ENCODE measurements at places on chromosomes 5 and 9.

- DNase-seq, result no peak
Observed at GRCh38 chr5:112396430-112396829, 22.6 kb downstream of the EPB41L4A start.

DNA sequence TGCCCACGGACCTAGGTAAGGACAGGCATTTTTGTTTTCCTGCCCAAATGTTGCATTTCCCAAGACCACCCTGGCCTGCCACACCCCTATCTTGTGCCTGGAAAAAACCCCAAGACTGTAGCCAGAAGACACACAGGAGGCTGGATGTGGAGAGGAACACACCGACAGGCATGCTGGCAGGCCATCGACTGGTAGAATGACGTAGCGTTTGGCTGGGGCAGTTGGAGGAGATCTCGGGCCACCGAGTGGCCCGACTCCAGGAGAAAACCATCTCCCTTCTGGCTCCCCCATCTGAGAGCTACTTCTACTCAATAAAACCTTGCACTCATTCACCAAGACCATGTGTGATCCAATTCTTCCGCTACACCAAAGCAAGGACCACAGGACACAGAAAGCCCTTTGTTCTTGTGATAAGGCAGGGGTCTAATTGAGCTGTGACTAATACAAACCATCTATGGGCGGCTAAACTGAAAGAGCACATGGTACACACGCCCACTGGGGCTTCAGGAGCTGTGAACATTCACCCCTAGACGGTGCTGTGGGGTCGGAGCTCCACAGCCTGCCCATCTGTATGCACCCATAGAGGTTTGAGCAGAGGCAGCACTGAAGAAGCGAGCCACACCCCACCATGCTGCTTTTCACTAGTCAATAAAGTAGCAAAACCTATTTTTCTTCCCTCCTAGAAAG is 38.9 kb upstream of the N4BP3 start:
- no peak for DNase-seq

DNA sequence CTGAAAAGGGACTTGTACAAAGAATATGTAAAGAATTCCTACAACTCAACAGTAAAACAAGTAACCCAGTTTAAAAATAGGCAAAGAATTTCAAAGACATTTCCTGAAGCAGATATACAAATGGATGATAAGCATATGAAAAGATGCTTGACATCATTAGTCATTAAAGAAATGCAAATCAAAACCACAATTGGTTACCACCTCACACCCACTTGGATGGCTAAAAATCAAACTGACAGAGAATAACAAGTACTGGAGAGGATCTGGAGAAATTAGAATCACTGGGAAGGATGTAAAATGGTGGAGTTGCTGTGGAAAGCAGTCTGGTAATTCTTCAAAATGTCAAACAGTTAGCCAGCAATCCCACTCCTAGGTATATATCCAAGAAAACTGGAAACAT is 12.5 kb upstream of the FOXE1 start:
- no peak for DNase-seq

DNA sequence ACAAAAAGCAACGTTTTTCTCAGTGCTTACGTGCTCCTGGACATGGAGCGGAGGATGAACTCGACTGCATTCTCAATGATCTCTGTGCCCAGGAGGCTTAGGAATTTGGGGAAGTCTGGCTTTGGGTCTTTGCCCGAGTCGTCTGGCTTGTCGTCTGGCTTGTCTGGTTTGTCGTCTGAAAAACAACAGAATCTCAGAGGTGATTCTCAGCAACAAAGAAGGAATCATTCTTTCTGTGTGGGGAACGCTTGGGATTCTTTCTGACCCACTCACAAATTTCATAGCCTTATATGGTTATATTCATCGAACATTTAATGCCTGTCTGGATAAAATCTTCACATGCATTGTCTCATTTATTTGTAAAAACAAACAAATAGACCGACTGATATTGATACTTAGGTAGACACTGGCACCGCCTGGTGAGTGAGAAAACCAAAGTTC is 4.7 kb downstream of the C5orf46 start:
- no peak for DNase-seq

DNA sequence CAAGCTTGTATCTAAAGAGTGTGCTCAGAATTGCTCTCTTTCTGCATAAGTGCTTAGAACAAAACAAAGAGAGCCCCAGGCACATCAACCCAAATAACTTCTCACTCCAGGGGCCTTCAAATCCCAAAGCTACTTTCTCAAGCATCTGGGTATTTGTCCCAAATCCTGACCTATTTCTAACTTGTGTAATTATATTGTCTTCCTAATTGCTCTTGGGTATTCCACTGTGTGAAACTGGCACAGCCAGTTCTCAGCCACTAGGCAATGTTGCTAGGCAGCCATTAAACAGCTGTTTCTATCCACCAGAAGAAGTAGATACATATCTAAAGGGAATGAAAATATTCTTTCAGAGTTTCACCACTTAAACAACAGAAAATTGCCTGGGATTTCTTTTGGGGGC is 198.8 kb downstream of the PRELID2 start:
- no peak for DNase-seq

- DNase-seq, result no peak
Observed at GRCh38 chr9:69222970-69223369, 48.9 kb downstream of the TJP2 start.

- DNase-seq, result no peak
Observed at GRCh38 chr5:132854301-132854700, 12.0 kb downstream of the GDF9 start.

- DNase-seq, result no peak
Observed at GRCh38 chr9:32385152-32385884, 875 bp downstream of the ACO1 start.

- DNase-seq, result no peak
Observed at GRCh38 chr5:159804121-159804520, 112.2 kb upstream of the ADRA1B start.

DNA sequence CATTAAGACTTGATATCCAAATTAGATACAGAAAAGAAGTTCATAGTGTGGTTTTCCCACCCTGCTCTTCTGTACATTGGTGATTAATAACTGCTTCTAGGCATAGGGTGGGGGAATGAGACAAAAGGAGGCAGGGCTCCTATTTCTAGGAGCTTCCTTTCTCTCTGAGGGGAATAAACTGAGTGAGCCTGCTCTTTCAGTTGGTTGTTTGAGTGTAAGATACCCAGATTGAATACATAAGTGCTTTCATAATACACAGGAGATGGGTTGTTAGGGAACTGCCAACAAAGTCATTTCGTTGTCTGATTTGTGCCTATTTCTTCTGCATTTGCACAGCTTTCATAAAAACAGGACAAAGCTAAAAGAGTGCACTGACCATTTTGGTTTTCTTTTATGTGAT is 48.9 kb upstream of the TTC23L start:
- DNase-seq, result no peak

DNA sequence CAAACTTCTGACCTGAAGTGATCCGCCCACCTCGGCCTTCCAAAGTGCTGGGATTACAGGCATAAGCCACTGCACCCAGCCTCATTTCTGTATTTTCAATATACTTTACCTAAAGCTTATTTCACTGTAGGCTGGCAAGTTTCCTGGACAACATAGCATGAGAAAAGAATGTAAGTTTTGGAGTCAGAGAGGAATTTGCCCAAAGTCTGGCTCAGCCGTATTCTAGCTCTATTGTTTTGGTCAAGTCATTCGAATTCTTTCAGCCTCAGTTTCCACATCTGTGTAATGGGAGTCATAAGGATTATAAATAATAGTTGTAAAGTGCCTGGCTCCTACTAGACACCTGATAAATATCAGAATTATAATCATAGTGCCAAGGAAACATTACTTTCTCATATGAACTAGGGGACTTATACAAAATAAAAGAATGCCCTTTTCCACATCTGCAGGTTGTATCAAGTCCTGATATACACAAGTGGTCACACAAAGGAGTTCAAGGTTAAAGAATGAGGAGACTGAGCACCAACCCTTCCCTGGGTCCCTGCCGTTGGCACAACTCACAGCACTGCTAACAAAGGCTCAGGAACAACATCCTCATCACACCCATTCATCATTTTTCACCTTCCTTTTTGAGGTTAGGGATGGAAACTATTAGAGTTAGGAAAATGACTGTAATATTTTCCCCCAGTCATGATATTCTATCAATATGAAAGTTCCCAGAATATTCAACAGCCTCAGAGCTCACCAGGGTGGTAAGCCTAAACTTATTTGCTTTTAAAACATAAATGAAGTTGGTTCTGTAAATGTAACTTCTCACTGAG is 34.6 kb upstream of the RAI14 start:
- DNase-seq, result no peak

DNA sequence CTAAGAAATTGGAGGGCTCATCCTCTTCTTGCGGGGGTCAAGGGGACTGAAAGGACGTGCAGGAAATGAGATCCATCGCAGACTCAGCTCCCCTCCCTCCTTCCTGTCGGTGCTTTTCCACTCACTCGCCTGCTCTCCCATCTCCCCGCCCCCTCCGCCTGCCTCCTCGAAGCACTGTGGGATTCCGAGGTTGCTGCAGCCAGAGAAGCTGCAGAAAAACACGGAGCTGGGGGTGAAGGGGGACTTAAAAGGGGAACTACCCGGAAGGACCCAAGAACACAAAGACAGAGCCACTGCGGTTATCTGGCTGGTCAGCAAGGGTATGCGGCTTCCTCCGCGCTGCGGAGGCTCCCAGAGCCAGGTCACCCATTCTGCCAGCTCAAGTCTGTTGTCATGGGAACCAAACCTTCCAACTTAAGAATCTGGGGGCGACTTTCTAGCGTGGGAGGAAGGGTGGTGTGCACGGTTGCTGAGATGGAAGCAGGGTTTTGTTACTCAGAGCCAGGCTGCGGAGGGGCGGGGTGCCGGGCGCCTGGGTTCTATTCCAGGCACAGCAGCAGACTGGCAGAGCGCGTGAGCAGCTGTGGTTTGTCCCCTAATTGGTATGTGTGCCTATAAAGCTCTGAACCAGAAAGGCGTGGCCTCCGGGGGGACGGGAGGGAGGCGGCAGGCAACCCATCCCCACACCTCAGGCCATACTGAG is 24.9 kb downstream of the PCDHGC5 start:
- DNase-seq, result peak; percentile 84

DNA sequence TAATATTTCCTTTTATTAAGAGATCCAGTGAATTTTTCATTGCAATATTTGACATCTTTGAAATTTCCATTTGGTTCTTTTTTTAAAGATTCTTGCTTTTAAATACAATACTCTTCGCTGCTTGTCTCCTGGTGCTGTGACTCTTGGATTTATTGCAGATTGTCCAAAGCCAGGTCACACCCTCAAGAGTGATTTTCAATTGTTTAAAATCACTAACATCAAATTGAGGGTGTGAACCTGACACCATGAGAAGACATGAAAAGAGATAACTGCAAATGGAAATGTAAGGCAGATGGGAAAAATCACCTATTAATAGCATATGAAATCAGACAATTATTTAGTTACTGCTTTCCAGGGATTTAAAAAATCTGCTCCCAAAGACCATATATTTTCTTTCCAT is 42.6 kb downstream of the ANXA1 start:
- no peak for DNase-seq

DNA sequence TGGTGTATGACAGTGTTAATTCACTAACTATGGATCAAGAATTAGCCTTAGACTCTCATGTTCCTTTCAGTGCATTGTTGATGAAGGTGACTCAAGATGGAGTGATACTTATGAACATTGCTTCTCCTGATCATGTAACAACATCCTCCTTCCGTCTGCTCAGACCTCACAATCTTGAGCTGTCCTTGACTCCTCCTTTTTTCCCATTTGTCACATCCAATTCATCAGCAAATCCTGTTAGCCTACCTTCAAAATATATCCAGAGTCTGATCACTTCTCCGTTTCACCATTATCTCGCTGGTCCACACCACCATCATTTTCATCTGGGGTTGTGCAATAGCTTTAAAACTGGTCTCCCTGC is 9.2 kb upstream of the SEMA6A start:
- no peak for DNase-seq

DNA sequence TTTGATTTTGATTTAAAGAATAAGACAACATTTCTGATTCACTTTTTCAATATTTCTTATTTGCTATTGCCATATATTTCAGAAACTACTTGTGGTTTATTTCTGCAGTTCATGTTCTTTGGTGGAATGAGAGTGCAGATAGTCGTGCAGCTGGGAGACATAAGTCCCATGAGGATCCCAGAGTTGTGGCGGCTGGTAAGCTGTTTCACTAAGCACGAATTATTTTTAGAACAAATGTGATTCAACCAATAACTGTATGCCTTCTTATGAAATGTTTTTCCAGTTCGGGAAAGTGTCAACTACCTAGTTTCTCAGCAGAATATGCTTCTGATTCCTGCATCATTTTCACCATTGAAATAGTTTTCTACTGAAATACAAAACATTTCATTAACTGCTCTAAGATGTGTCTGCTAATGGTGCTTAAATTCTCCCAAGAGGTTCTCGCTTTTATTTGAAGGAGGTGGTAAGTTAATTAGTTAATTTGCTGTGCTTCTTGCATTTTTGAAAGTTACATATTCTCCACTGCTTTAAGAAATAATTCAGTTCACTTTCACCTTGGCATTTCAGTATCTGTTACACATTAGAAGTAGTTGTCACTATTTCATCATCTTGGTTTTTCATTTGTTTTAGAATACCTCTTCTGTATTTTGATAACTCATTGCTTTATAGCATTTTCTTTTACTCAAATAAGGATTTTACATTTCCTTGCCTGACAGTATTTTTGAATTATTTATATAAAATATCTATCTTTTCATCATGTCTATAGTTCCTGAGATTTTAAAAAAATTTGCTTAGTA is 9.0 kb downstream of the NIPSNAP3B start:
- no peak for DNase-seq

GRCh38 chr5:30890377-30890776 is 303.1 kb upstream of the CDH6 start:
- DNase-seq, result no peak

GRCh38 chr9:111762556-111762955 is 32.2 kb downstream of the SHOC1 start:
- no peak for DNase-seq

DNA sequence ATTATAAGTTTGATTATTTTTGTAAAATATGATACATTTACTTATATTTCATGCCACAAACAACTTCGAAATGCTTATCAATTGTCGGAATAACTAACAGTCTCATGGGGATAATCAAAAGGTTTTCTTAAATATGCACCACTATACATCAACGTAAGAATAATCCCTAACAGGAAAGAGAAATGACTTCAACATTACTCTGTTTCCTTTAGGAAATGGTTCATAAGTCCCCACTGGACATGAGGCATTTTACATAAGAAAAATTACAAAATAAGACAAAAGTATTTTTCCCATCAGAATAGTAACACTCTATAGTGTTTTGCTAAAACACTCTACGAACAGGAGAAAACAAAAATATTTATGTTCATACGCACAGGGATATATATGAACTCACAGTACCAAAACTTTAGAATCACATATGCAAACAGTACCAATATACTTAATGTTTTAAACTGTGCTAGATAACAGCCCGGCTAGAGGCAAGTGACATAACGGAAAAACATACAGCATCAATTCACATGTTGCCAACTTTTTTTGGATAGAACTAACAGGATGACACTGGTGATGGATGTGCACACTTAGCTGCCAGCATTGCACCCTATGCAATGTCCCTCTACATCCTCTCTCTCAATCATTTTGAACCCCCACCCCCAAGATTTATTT is 120.5 kb downstream of the NFIB start:
- no peak for DNase-seq

- no peak for DNase-seq
Observed at GRCh38 chr9:84858364-84858763, 188.8 kb downstream of the NTRK2 start.

Data from ecto neural progenitor cell (in vitro differentiated cells).